ENCODE measurements at places on chromosomes 3 and 15.
A peak's percentile ranks its signal among the peaks of the same experiment; 100 is the strongest.

DNA sequence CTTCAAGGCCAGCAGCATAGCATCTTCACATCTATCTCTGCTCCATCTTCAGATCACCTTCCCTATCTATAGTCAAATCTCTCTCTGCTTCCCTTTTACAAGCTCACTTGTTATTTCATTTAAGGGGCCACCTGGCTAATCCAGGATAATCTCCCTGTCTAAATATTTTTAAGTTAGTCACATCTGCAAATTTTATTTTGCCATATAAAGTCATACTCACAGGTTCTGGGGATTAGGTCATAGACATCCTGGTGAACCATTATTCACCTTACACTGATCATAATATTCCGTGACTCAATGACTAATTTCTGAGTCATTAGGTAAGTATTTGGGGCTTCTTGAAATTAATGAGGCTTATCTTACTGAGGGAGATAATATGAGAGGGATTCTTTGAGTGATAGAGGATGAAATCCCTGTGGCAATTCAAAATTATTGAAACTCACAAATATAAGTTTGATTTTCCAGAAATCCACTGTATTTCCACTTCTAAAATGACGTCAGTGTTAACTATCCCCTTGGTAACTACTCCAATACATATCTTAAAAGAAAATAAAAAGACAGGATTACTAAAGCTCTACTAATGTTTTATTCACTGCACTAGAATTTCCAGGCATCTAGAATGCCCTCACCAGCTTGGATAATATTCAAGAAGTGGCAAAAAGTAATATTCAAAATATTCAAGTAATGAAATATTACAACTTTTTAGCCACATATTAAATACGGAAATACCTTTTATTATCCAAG lies 93.7 kb upstream of the RBMS3 start:
- peak; percentile 50 for DNase-seq

GRCh38 chr15:27238209-27238608 lies 267.2 kb downstream of the GABRG3 start:
- DNase-seq, result no peak

GRCh38 chr3:104825116-104825515 lies 541.6 kb upstream of the ALCAM start:
- peak; percentile 27 for DNase-seq

GRCh38 chr3:66962664-66963063 lies 35.4 kb upstream of the KBTBD8 start:
- no peak for DNase-seq

GRCh38 chr15:71202712-71203111 lies 87.4 kb downstream of the THSD4 start:
- no peak for DNase-seq

All from GM04504 (cell line).